Stimulated activated CD4-positive, alpha-beta T cell treated with anti-CD3 and anti-CD28 coated beads, Interleukin-15, amount 100 ng/mL, for 1 hour (primary cell): ENCODE measurements at places on chromosomes 5 and 9.

DNA sequence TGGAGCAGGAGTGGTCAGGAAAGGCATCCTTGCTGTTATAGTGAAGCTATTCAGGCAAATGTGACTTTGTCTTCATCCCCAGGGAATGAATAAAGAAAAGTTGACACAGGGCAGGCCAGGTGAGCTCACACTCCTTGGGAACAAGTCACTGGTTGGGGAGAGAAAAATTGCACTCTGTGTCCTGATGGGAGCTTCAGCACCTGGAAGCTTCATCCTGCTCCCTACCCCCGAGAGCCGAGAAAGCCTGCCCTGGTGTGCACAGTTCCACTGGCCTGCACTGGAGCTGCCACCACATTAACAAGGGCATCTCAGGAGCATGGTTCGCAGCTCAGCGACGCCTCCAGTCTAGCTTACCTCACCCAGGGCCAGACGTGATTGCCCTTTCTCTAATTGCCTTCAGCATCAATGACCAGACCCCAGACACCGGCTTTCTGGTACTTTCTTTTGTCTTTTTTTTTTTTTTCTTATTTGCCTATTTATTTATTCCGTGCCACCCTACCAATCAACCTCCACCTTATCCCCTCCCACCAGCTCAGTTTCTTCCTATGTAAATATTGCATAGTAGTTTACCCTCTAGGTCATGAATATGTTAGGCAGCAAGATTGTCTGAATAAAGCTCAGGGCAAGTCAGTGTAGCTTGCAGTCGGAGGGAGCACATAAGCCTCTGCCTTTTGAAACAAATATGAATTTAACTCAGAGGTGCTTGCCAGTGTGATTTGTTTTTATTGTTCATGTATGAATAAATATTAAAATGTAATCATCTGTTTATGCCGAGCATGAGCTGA is 87.4 kb downstream of the DOCK2 start:
- no peak for DNase-seq

DNA sequence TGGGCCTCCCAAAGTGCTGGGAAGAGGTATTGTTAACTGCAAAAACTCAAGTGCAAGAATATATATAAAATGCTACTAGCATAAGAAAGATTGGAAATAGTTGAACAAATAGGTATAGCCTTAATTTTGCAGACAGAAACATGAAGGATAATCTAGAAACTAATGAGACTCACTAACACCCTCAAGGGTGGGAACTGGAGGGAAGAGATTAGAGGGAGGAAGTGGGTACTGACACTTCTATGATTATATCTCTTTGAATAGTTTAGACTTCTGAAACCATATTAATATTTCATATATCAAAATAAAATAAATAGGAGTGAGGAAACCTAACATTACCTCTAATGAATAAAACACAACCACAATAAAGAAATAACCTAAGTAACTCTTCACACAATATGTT is 23.0 kb downstream of the AUH start:
- DNase-seq = no peak

GRCh38 chr5:135244620-135245021 is 154.4 kb downstream of the MACROH2A1 start:
- DNase-seq = no peak

DNA sequence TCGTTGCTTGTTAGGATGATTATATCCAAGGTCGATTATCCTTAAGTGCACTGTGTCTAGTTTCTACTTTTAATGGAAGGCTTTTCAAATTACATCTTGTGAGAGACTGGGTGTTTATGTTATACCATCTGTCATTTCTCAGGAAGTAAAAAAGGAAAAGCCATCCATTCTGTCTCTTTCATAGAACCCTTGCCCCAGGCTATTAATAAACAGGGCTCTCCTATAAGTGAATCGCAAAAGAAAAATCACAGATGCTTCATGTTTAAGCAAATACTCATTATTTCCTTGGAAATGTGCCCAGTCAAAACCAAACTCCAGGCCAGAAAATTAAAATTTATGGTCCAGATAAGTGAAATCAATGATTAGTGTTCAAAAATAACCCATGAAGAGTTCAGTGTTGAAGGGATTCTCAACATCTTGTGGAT is 58.1 kb downstream of the STARD4 start:
- DNase-seq = no peak

DNA sequence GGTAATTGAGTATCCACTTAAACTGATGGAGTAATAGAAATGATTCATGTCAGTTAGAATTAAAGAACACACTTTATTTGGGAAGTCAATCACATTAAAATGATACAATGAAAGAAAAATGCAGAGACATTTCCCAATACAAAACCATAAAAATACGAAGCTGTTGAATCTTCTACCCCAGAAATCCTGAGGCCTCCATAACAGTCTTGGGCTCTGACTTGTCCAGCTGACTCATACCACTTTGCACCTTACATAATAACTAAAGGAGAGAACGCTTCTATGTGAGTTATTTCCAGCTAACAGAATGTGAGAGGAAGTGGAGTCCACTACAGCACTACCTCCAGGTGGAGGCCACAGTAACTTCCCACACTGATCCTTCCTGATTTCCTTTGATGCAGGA is 305.0 kb downstream of the MRPS30 start:
- no peak for DNase-seq

DNA sequence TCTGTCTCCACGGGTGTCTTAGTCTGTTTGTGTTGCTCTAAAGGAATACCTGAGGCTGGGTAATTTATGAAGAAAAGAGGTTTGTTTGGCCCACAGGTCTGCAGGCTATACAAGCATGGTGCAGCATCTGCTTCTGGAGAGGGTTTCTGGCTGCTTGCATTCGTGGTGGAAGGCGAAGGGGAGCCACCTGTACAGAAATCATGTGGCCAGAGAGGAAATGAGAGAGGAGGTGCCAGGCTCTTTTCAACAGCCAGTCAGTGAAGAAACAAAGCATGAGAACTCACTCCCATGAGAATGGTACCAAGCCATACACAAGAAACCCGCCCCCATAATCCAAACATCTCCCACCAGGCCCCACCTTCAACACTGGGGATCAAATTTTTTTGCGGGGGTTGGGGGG is 53.4 kb downstream of the PFDN1 start:
- no peak for DNase-seq

- no peak for DNase-seq
These were observed 96.8 kb downstream of the FRMD3 start for GRCh38 chr9:83441390-83441789.

DNA sequence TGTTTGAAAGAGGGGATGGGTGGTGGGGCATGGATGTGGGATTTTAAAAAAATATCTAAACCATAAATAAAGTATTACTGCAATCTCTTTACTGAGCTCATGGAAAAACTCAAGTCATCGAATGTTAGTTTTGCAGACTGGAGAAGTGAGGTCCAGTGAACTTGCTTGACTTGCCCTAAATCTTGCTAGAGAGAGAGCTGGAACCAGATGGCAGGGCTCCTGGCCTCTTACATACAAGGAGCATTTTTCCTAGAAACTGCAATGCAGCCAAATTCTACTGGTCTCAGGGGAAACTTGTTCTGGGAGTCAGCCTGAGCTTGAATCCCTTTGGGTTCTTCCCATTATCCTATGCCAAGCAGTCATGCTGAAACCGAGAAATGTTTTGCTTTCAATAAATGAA is 2.9 kb upstream of the TGFBI start:
- DNase-seq = no peak

DNA sequence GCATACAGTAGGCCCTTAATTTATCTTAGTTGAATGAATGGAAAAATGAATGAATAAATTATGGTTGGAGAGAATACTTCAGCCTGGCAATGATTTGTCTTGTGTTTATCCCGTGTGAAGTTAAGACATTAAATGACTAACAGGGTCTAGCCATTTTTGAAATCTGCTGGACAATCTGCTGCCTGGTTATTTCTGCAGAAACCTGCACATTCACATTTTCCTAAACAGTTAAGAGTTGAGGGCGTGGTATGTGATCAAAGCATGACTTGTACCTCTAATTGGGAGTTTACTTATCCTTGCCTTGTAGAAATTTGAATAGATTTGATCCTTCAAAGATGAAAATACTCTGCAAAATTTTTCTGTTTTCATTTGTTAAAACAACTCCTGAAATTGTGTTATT is 34.6 kb upstream of the NDFIP1 start:
- DNase-seq = no peak

GRCh38 chr9:136429075-136429628 is 10.5 kb downstream of the INPP5E start:
- no peak for DNase-seq

- DNase-seq = no peak
These were observed 19.9 kb downstream of the IDNK start for GRCh38 chr9:83642793-83643192.

DNA sequence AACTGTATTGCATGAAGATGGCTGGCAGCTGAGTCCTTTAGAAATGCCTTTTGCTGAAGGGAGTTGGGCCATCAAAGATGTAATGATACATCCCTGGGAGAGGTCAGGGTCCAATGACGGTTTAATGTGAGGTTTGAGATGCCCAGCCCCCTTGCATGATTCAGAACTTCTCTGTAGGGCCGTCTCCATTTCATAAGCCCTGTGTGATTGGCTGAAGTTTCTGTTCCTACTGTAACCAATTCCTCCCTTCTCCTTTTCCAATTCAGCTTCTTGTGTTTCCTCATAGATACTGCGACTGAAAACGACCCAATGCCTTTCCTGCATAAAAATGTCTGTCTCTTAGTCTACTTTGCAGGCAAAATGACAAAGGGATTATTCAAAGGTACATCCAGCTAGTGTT is 47.9 kb upstream of the ST8SIA4 start:
- no peak for DNase-seq

- no peak for DNase-seq
These were observed 6.1 kb downstream of the SARDH start for GRCh38 chr9:133731876-133732638.

- DNase-seq = no peak
These were observed 105.6 kb upstream of the DAPK1 start for GRCh38 chr9:87392086-87392485.

- no peak for DNase-seq
These were observed 17.5 kb downstream of the PSD2 start for GRCh38 chr5:139812836-139813805.

GRCh38 chr9:80376180-80376579 is 804.4 kb downstream of the TLE4 start:
- no peak for DNase-seq

DNA sequence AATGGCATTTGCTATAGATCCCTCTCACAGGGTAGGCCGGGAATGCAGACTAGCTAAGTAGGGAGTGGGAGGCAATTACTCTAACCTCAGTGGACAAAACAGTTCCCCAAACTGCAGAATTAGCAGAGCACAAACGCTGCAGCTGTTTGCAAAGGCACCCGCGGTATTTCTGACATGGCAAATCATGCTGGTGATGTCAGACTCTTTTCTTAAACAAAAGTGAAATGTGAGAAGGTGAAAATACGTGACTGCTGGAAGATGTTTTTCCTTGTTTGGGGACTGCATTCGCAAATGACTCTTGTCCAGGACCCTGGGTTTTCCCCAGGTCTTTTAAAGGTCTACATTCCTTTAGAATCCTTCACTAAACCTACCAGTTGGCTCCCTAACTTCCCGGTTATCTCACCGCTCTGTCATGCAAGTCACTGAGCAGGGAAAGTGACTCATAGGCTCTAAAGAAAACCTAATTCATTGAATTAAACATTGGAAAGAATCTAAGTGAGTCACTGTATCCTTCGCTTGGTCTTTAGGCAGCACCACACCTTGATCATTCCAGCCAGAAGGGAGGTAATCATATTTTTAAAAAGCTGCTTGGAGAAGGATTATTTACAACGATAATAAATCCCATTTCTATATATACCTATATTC is 91.5 kb upstream of the DNAH5 start:
- DNase-seq = no peak

- no peak for DNase-seq
These were observed 644 bp upstream of the CTNNAL1 start for GRCh38 chr9:109013679-109014607.

DNA sequence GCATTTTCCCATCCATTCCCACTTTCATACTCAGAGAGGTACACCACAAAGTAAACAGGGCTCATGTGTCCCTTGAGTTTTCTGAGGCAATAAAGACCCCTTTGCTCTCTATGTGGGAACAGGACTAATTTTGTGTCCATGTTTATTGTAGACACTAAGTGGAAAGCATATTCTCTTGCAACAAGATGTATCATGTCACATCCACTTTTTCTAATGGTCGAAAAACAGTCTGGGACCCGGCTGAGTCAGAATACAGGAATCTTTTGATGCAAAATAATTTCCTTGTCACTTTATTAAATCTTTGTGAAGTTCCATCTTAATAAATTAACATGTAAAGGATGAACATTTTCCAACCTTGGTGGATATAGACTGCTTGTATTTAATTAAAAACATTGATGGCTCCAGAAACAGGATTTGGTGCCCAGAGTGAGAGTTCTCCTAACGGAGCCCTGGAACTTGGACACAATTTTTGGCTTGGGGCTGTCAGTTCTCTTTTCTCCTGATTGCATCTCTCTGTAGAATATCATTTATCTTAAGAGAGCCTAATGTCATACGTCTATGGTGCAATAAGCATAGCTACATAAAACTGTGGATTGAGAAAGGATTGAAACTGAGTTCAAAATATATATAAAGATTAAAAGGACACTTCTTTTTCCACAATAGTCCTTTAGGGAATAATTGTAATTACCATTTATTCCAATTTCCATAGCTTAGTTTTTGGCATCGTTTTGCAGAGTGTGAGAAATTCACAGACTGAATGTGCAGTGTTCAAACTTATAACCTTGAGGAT is 1116.7 kb upstream of the SEMA6A start:
- no peak for DNase-seq

DNA sequence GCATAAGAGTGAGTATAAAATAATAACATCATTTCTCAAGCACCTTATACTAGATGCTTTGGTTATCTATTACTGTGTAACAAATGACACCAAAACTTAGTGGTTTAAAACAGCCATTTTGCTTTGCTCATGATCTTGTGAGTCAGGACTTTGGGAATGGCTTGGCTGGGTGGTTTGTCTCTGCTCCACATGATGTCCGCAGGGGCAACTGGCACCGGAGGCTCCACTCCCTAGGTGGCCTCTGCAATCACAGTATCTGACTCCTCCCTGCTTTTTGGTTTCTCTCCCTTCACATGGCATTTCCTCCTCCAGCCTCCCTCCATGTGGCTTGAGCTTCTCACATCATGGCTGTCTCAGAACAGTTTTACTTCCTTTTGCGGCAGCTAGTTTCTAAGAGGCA is 259.5 kb downstream of the GAS1 start:
- no peak for DNase-seq

GRCh38 chr5:10591966-10592365 is 28.1 kb downstream of the ANKRD33B start:
- no peak for DNase-seq

DNA sequence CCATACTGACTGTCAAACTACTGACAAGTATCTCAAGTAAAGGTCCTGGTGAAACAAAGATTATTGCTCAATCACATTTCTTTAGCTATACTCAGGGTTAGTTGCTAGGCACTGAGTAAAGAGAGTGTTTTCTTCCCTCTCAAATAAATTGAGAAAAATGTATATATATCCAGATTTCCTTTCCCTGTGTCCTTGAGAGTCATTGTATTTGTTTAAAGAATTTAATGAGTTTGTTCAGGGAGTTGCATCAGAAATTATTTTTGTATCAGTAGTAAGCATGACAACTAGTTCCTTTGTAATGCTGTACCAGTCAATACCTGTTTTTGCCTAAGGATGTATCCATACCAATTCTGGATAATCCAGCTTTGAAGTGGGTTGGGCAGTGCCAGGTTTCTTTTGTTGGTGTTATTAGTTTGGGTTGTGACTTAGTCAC is 3.2 kb upstream of the ANKHD1 start:
- no peak for DNase-seq
